ENCODE measurements at places on chromosomes 12 and 14. TPM values are rescaled to one million over a fixed set of nuclear protein-coding genes. Genes with fewer than 3 reads are reported as not detected.
A peak's percentile ranks its signal among the peaks of the same experiment; 100 is the strongest.

GRCh38 chr12:11814374-11814773 is 164.9 kb downstream of the ETV6 start:
- peak overlapping the region; percentile 12 for H3K4me3 ChIP-seq
- peaks cover 42% of the 10 kb centered on the region for H3K4me1 ChIP-seq
- peaks cover 2% of the 10 kb centered on the region for H3K36me3 ChIP-seq
- H3K27ac ChIP-seq: peak overlapping the region; percentile 90
- no peak for DNase-seq

DNA sequence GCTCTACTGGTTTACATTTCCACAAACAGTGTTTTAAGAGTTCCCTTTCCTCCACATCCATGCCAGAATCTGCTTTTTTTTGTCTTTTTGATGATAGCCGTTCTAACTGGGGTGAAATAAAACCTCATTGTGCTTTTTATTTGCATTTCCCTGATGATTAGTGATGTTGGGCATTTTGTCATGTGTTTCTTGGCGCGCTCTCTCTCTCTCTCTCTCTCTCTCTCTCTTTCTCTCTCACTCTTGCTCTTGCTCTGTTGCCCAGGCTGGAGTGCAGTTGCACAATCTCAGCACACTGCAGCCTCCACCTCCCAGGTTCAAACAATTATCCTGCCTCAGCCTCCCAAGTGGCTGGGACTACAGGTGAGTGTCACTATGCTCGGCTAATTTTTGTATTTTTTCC is 9.6 kb upstream of the MIS18BP1 start:
- no peak overlapping the region for H3K4me3 ChIP-seq
- peaks cover 11% of the 10 kb centered on the region for H3K27me3 ChIP-seq
- peaks cover 6% of the 10 kb centered on the region for H3K36me3 ChIP-seq
- peaks cover 2% of the 10 kb centered on the region for H3K4me1 ChIP-seq

- no peak overlapping the region for H3K27ac ChIP-seq
- H3K27me3 ChIP-seq: peaks cover 73% of the 10 kb centered on the region
- H3K4me3 ChIP-seq: no peak overlapping the region
Measured at GRCh38 chr14:104845834-104846441, 19.1 kb upstream of the CEP170B start.

GRCh38 chr14:94062344-94062940 is 18.6 kb downstream of the DDX24 start:
- H3K4me3 ChIP-seq: no peak overlapping the region
- no peaks in the 10 kb centered on the region for H3K27me3 ChIP-seq
- peaks cover 64% of the 10 kb centered on the region for H3K4me1 ChIP-seq
- no peak for DNase-seq
- peaks cover 12% of the 10 kb centered on the region for H3K36me3 ChIP-seq
- H3K27ac ChIP-seq: peak overlapping the region; percentile 53

DNA sequence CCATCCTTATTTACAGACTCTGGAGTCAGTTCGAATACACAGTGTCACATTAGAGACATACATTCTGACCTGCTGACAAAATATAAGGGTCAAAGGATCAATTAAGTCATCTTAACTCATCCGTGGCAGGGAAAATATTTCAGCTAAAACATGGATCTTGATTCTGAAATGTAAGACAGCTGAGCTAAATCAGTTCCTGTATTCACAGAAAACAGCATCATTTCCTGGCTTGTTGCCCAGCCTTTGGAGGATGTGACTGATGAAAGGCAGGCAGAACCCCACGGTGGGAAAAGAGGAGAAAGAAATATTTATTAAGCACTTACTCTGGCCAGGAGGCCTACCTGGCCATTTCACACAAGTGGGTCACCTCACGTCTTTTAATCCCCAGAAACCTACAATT is 101.9 kb downstream of the GAS2L3 start:
- H3K4me1 ChIP-seq: no peaks in the 10 kb centered on the region
- no peak for DNase-seq
- H3K27ac ChIP-seq: no peak overlapping the region
- H3K36me3 ChIP-seq: no peaks in the 10 kb centered on the region
- H3K4me3 ChIP-seq: no peak overlapping the region

- no peak for DNase-seq
- no peak overlapping the region for H3K4me3 ChIP-seq
- H3K36me3 ChIP-seq: no peaks in the 10 kb centered on the region
- peaks cover 12% of the 10 kb centered on the region for H3K27me3 ChIP-seq
- no peak overlapping the region for H3K27ac ChIP-seq
Measured at GRCh38 chr12:38911611-38912010, 6.2 kb upstream of the CPNE8 start.

DNA sequence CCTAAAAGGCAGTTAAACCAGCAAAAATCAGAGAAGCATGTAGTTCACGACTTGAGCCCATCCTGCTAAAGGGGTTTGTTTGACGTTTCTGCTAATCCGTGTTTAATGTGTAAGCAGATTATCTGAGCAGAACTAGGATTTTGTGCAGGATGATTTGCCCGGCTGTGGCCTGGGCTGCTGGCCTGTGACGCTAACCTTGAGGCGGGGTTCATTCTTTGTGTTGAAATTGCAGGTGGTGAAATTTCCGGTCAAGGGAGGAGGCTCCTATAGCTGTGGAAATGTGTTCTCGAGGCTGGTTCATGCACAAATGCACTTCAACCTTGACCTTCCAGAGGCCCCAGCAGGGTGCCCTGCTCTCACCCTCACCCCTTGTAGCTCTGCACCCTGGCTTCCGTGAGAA is 63.7 kb downstream of the SLC24A4 start:
- H3K4me1 ChIP-seq: peaks cover 2% of the 10 kb centered on the region
- H3K4me3 ChIP-seq: no peak overlapping the region
- DNase-seq: no peak
- H3K27ac ChIP-seq: no peak overlapping the region
- peaks cover 16% of the 10 kb centered on the region for H3K27me3 ChIP-seq
- no peaks in the 10 kb centered on the region for H3K36me3 ChIP-seq

GRCh38 chr14:52268279-52269061 is 972 bp downstream of the PTGDR start:
- peaks cover 30% of the 10 kb centered on the region for H3K27me3 ChIP-seq
- peaks cover 44% of the 10 kb centered on the region for H3K4me1 ChIP-seq
- H3K27ac ChIP-seq: peak overlapping the region; percentile 14
- H3K36me3 ChIP-seq: peaks cover 4% of the 10 kb centered on the region
- no peak for DNase-seq

DNA sequence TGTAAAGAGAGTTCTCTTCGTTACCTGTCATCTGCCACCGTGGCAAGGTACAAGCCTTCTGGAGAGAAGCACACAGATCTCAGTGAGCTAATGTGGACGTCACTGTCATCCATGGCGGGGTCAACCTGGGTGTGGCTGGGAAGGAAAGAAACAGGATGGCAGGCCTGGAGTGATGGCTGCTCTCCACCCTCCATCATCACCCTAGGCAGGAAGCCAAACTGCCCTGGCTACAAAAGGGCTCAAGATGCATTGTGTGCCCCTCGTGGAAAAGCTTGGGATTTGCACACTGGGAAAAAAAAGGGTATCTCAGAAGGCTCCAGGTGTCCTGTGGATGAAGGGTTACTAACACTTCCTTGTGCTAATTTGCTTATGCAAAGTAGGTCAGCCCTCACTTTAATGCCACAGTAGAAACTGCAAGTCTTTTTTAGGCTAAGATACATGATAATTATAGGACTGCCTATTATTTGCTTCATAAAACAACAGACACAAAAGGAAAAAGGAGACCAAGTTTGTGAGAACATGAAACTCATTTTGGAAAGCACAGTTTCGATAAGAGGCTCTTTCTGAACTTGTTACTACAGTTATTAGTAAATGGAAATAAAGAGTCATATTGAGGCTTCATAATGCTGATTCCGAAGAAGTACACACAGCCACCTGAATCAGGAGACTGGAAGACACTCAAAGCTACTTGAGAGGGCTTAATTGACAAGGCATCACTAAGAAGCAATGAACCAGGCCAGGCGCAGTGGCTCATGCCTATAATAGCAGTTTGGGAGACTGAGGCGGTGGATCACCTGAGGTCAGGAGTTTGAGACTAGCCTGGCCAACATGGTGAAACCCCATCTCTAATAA is 18.9 kb downstream of the RFC5 start:
- peaks cover 12% of the 10 kb centered on the region for H3K36me3 ChIP-seq
- no peak overlapping the region for H3K4me3 ChIP-seq
- H3K27me3 ChIP-seq: no peaks in the 10 kb centered on the region
- DNase-seq: no peak
- peaks cover 14% of the 10 kb centered on the region for H3K4me1 ChIP-seq

DNA sequence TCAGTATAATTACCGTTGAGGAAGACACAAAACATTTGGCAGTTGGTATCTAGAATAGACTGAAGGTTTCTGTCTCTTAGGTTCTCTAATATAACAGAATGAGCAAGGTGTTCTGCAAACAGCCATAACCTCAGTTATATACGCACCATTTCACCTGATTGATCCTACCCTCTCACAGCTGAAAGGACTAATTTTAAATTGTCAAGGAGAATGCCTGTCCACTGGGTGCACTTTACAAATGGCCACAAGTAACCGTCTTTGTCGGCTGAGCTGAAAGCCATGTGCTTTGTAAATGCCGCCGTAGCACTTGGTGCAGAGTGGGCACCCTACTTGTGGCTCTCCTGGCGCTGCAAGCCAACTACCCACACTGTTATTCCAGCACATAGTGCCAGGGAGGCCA is 466.3 kb downstream of the AACS start:
- peaks cover 19% of the 10 kb centered on the region for H3K27me3 ChIP-seq
- no peaks in the 10 kb centered on the region for H3K4me1 ChIP-seq
- DNase-seq: no peak

- H3K4me1 ChIP-seq: peaks cover 6% of the 10 kb centered on the region
- H3K27ac ChIP-seq: no peak overlapping the region
- H3K27me3 ChIP-seq: no peaks in the 10 kb centered on the region
- H3K4me3 ChIP-seq: peak overlapping the region; percentile 87
- no peak for DNase-seq
Measured at GRCh38 chr14:102517392-102518062, 8.0 kb upstream of the ANKRD9 start.

- H3K27me3 ChIP-seq: no peaks in the 10 kb centered on the region
- no peak for DNase-seq
- no peak overlapping the region for H3K27ac ChIP-seq
- peaks cover 2% of the 10 kb centered on the region for H3K36me3 ChIP-seq
- H3K4me1 ChIP-seq: no peaks in the 10 kb centered on the region
- H3K4me3 ChIP-seq: no peak overlapping the region
Measured at GRCh38 chr14:57380935-57381334, 9.5 kb upstream of the NAA30 start.

DNA sequence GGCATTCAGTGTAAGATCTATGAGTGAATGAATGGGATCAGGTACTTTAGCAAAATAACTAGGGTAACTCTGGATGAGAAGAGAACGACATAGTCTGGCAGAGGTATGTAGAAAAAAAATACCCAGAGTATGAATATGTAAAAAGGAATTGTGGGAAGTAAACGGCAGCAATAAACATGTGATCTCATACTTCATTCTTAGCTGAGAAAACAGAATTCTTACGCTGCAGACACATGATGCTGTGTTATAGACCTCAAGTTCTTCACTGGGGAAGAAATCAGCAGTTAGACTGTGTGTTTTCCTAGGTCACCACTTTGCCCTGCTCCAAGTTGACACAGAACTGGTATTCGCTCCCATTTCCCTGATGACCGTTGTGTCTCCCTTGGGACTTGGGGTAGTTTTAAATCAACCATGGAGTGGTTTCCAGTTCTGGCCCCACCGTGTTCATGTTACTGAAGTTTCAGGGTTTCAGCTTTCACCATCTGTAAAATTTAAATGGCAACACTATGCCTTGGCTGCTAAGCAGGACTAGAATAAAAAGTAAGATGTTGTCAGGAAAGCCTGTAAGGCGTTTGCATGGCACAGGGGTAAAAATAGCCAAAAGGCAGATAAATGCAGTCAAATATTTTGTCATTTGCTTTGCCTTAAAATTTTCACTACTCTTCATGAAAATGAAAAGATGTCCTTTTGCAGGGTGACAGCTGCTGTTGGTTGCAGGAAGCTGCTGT is 223.7 kb downstream of the PELI2 start:
- H3K27me3 ChIP-seq: no peaks in the 10 kb centered on the region
- DNase-seq: no peak
- no peak overlapping the region for H3K27ac ChIP-seq
- H3K36me3 ChIP-seq: no peaks in the 10 kb centered on the region
- no peak overlapping the region for H3K4me3 ChIP-seq
- H3K4me1 ChIP-seq: peaks cover 4% of the 10 kb centered on the region

- H3K27me3 ChIP-seq: no peaks in the 10 kb centered on the region
- no peaks in the 10 kb centered on the region for H3K4me1 ChIP-seq
- no peak for DNase-seq
Measured at GRCh38 chr14:42307239-42307825, 700.7 kb downstream of the LRFN5 start.

DNA sequence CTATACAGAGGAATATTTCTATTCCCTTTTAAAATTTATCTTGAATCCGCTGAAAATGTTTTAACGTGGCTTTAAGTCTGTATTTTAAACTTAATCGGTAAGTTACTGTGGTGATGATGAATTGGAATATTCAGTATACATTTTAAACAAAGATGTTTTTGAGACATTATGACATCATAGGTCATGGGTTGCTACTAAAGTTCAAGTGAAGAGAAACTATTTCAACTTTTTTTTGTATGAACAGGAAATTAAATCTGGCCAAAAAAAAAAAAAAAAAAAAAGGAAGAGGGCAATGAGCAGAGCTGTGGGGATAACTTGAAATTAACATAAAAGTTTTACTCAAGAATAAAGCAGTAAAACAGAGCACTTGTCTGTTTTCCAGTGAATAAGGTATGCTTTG is 109.0 kb downstream of the PLEKHA5 start:
- H3K4me3 ChIP-seq: no peak overlapping the region
- peaks cover 10% of the 10 kb centered on the region for H3K4me1 ChIP-seq
- H3K27ac ChIP-seq: no peak overlapping the region
- no peak for DNase-seq

- no peak overlapping the region for H3K4me3 ChIP-seq
Measured at GRCh38 chr12:13369474-13370056, 173.0 kb downstream of the EMP1 start.

DNA sequence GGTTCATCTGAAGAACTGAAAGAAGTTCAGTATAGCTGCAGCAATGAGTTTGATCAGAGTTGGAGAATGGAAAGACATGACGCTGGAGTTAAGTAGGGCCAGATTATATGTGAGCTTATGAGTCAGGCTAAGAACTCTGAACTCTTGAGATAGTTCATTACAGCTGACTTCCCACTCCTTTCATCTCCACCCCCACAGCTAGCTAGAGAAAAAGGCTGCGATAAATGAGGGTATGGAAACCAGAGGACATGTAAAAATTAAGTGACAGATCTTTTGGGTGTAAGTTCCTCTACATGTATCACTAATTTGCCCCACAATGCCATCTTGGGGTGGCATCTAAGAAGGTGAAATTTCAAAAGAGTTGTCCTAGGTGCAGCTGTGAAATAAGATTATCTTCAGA is 28.6 kb downstream of the PYM1 start:
- H3K36me3 ChIP-seq: peaks cover 10% of the 10 kb centered on the region
- H3K4me1 ChIP-seq: peaks cover 6% of the 10 kb centered on the region
- H3K4me3 ChIP-seq: no peak overlapping the region
- no peak for DNase-seq

ANO2 gene
- total RNA-seq: 0.89 TPM

CPNE6 gene
- total RNA-seq: not detected

SRGAP1 gene
- total RNA-seq: 0.05 TPM

BEST3 gene
- total RNA-seq: not detected

P3H3 gene
- 1.3 TPM for total RNA-seq
